T-helper 17 cell (primary cell): ENCODE measurements at places on chromosomes 4 and X.

GRCh38 chr4:157020882-157021281 lies 49.3 kb upstream of the PDGFC start:
- no peaks in the 10 kb centered on the region for H3K36me3 ChIP-seq
- no peak for DNase-seq
- no peaks in the 10 kb centered on the region for H3K4me1 ChIP-seq
- H3K27ac ChIP-seq: no peak overlapping the region
- no peaks in the 10 kb centered on the region for H3K27me3 ChIP-seq

- H3K36me3 ChIP-seq: no peaks in the 10 kb centered on the region
- H3K27me3 ChIP-seq: no peaks in the 10 kb centered on the region
- H3K27ac ChIP-seq: no peak overlapping the region
- no peak for DNase-seq
- H3K4me1 ChIP-seq: no peaks in the 10 kb centered on the region
Observed at GRCh38 chr4:62232814-62233213, 1032.7 kb downstream of the ADGRL3 start.

DNA sequence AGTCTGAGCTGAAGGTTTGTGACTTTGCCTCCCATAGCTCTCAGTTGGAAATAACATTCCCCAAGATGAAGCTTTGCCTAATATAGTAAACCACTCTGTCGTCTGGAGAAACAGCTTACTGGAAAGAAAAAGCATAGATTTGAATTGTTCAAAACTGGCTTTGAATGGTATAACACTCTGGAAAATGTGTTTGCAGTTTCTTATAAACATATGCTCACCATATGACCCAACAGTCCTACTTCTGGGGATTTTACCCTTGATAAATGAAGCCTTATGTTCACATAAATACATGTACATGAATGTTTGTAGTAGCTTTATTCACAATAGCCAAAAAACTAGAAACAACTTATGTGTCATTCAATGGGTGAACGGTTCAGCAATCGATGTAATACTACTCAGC lies 10.2 kb downstream of the VEGFD start:
- H3K27me3 ChIP-seq: peaks cover 13% of the 10 kb centered on the region
- DNase-seq: no peak
- no peaks in the 10 kb centered on the region for H3K4me1 ChIP-seq
- no peak overlapping the region for H3K27ac ChIP-seq
- H3K36me3 ChIP-seq: no peaks in the 10 kb centered on the region
- no peak overlapping the region for H3K4me3 ChIP-seq

- H3K36me3 ChIP-seq: no peaks in the 10 kb centered on the region
- H3K27ac ChIP-seq: no peak overlapping the region
- no peak overlapping the region for H3K4me3 ChIP-seq
- peaks cover 4% of the 10 kb centered on the region for H3K4me1 ChIP-seq
- DNase-seq: no peak
Observed at GRCh38 chr4:111945014-111945413, 200.2 kb upstream of the FAM241A start.

- peaks cover 16% of the 10 kb centered on the region for H3K4me1 ChIP-seq
- H3K27me3 ChIP-seq: no peaks in the 10 kb centered on the region
- no peaks in the 10 kb centered on the region for H3K36me3 ChIP-seq
- peak; percentile 36 for DNase-seq
Observed at GRCh38 chrX:63350941-63351616, at the start of gene SPIN4. Gene SPIN4 (minus strand): TSS chrX:63351332. CDS start chrX:63350819, 513 bp downstream.

DNA sequence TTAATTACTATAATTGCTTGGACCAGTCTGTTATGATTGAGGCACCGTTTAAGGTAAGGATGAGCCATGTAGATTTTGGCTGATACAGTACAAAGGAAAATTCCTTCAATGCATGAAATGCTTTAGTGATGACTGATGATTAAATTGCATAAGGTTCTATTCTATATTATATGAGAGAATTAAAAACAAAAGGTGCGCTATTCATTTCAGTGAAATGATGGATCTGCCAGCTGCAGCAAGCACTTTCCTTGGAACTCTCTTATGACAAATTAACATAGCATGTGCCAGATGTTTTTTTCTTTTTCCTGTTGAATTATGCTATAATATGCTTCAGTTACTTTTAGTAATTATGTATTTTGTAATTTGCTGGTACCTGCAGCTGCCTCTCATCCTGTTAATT lies 98.5 kb downstream of the JADE1 start:
- no peak for DNase-seq
- peaks cover 3% of the 10 kb centered on the region for H3K4me1 ChIP-seq

DNA sequence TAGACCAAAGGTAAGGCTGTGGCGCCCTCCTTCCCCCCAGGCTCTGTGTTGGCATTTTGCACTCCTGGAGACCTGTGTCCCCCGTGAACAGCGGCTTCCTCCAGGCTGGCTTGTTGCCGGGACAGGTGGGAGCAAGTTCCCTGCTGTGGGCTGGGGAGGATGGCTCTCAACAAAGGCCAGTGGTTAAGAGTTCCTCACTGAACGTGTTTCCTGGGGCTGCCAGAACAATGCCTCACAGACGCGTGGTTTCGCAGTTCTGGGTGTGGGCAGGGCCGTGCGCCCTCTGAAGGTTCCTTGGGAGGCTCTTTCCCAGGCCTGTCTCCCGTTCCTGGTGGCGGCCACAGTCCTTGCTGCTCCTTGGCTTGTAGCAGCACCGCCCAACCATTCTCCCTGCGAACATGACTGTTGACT lies 33.4 kb downstream of the NELFA start:
- H3K4me1 ChIP-seq: peaks cover 3% of the 10 kb centered on the region
- H3K27ac ChIP-seq: no peak overlapping the region
- no peak overlapping the region for H3K4me3 ChIP-seq
- peaks cover under 1% of the 10 kb centered on the region for H3K36me3 ChIP-seq
- DNase-seq: no peak
- H3K27me3 ChIP-seq: no peaks in the 10 kb centered on the region

DNA sequence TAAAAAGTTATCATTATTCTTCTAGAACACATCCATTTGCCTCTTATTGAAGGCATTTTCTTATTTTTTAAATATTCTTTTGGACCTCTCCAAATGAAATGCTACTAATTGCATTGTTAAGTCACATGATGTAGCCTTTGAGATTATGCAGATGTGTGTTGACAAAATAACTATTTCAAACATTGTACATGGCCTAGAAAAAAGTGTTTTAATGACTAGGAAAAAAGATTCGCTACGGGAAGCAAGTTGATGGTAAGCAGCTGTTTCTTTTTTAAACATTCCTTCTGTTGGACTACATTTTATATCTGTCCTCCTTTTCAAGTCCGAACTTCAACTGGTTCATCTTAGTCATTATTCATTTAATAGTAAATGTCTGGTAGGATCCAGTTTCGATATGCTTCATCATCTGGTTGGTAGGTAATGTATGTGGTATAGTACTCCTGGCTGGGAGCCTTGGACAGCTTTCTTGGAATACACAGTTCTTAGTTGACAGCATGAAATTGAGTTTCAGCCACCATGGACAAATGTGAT lies 34.3 kb upstream of the GUCY1A1 start:
- H3K27me3 ChIP-seq: no peaks in the 10 kb centered on the region
- no peak overlapping the region for H3K4me3 ChIP-seq
- H3K27ac ChIP-seq: no peak overlapping the region
- H3K36me3 ChIP-seq: peaks cover 2% of the 10 kb centered on the region
- no peaks in the 10 kb centered on the region for H3K4me1 ChIP-seq

GRCh38 chrX:108494406-108495090 lies 54.9 kb downstream of the COL4A5 start:
- DNase-seq: no peak
- H3K27ac ChIP-seq: no peak overlapping the region
- H3K27me3 ChIP-seq: no peaks in the 10 kb centered on the region
- H3K4me1 ChIP-seq: peaks cover 2% of the 10 kb centered on the region
- no peaks in the 10 kb centered on the region for H3K36me3 ChIP-seq
- no peak overlapping the region for H3K4me3 ChIP-seq

DNA sequence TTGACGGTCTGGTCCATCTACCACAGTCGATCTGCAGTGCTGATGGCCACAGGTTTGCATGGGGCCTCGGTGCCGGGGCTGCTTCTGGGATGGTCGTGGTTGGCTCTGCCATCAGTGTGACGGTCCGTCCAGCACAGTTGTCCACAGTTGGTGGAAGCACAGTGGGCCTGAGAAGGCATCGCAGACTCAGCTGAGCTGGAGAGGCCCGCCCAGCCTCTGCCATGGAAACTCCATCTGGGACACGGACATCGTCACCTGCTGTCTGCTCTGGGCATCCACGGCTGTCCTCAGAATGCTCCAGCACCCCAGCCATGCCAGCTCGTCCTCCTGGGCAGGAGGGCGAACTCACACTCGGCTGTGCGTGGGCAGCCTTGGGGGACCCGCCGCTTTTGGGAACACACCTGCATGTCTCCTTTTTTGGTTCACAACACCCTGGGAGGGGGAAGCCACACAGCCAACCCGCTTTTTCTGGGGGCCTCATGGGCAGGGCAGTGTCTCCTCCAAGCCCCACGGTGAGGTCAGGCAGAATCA lies 33.0 kb downstream of the ABLIM2 start:
- H3K4me3 ChIP-seq: no peak overlapping the region
- no peaks in the 10 kb centered on the region for H3K36me3 ChIP-seq
- no peaks in the 10 kb centered on the region for H3K27me3 ChIP-seq

GRCh38 chr4:80204433-80205011 lies 7.2 kb downstream of the PRDM8 start:
- no peak for DNase-seq
- H3K27me3 ChIP-seq: peaks cover 10% of the 10 kb centered on the region
- peaks cover 5% of the 10 kb centered on the region for H3K36me3 ChIP-seq

DNA sequence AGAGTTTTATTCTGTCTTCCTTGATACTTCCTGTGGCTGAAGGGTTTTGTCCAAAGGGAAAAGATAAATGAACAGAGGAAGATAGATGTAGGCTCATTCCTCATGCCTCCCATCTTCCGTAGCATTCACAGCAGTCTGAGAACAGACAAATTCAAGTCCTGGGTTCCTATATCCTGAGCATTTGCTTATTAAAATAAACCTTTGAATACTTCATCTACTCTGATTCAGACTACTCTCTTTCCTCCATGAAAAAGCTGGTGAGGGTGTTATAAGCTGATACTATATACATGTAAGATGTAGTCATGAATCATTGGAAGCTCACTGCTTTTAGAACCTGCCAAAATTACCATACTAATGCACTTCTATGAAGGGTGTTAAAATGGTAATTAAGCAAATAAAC lies 61.2 kb downstream of the GAB1 start:
- no peak for DNase-seq
- no peaks in the 10 kb centered on the region for H3K36me3 ChIP-seq

GRCh38 chr4:56187688-56188087 lies 199.6 kb downstream of the AASDH start:
- H3K36me3 ChIP-seq: peaks cover 2% of the 10 kb centered on the region
- H3K27ac ChIP-seq: no peak overlapping the region
- peaks cover 23% of the 10 kb centered on the region for H3K27me3 ChIP-seq

- H3K27ac ChIP-seq: no peak overlapping the region
- no peaks in the 10 kb centered on the region for H3K27me3 ChIP-seq
- H3K36me3 ChIP-seq: no peaks in the 10 kb centered on the region
- peaks cover 11% of the 10 kb centered on the region for H3K4me1 ChIP-seq
- no peak for DNase-seq
Observed at GRCh38 chrX:10079231-10079630, 77.5 kb upstream of the CLCN4 start.

GRCh38 chrX:124209792-124210576 lies 122.5 kb upstream of the TEX13D start:
- no peak overlapping the region for H3K4me3 ChIP-seq
- H3K36me3 ChIP-seq: no peaks in the 10 kb centered on the region
- no peak for DNase-seq
- H3K27ac ChIP-seq: no peak overlapping the region
- H3K27me3 ChIP-seq: no peaks in the 10 kb centered on the region
- peaks cover 22% of the 10 kb centered on the region for H3K4me1 ChIP-seq

DNA sequence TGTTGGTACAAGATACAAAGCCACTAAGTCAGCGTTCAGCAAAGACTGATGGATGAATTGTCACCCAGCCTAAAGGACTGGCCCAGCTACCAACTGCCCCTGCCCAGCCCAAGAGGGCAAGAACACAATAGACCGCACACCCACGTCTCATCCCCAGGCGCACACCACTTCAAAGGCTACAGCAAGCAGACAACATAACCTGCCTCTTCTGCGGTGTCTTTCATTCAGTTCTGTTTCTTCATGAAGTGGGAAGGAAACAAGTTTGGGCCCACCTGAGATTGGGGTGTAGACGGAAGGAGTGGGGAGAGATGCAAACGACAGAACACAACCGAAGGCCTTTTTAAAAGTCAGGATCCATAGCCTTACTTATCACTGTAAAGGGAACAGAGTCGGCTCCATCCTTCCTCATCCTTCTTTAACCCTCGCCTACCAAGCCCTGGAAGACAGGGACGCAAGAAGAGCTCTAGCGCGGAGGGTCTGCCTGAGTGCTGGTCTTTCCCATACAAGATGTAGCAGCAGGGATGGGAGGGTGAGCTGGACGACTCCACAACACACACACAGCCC lies 691 bp downstream of the SCARB2 start:
- H3K27ac ChIP-seq: peak overlapping the region; percentile 93
- H3K27me3 ChIP-seq: no peaks in the 10 kb centered on the region
- H3K36me3 ChIP-seq: no peaks in the 10 kb centered on the region
- peak overlapping the region; percentile 94 for H3K4me3 ChIP-seq

DNA sequence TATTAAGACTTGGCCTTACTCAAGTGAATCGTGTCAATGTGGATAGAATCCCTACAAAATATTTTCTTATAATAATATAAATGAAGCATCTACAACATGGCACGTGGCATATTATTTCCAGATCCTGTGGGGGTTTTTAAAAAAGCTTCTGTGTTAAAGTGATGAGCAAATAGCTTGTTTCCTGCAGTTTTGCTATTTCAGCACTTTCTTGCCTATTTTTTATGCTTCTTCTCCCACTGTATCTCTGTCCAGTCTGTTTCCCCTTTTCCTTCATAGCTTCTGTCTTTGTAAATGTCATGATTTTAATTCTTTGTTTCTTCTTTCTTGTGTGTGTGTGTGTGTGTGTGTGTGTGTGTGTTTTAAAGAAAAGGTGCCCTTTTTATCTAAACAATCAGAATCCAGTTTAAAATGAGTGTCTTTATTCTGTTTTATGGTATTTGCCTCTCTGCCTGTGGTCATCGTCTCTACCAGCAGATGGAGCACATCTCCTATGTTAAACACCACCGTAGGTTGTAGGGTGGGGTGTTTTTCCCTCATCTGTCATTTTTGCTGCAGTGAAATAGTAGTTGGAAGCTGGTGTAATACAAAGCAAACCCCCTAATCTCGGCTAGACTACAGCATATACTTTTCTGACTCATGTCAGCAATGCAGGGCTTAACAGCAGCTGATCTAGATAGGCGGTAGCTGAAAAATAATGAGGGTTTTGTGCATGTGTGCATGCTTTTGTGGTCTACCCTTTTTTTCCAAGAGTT lies 33.1 kb downstream of the FTHL17 start:
- H3K27me3 ChIP-seq: no peaks in the 10 kb centered on the region
- peaks cover 2% of the 10 kb centered on the region for H3K4me1 ChIP-seq
- no peaks in the 10 kb centered on the region for H3K36me3 ChIP-seq
- no peak for DNase-seq
